ENCODE measurements at places on chromosomes 13 and 19.

GRCh38 chr13:65090186-65090585, 2139.9 kb downstream of the PCDH9 start:
- no peak for DNase-seq

- DNase-seq: peak; percentile 60
Measured at GRCh38 chr19:56477429-56478338, 539 bp upstream of the ZNF667 start.

DNA sequence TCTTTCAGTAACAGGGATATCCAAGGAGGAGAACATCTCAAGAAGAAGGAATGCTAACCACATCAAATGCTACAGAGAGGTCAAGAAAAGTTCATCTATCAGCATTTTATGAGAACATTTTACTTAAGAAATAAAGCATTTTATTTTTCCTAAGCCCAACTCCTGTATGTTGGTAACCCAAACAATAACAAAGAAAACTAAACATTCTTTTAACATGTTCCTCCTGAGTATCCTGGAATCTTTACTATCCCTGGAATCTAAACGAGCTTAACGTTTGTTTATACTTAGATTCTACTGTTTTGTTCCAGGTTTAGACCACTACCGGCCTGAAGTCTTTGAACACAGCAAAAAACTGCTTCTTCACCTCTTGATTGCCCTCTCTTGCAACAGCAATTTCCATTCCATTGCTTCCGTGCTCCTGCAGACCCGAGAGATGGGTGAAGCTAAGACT, 89.7 kb downstream of the ZAR1L start:
- DNase-seq: no peak

DNA sequence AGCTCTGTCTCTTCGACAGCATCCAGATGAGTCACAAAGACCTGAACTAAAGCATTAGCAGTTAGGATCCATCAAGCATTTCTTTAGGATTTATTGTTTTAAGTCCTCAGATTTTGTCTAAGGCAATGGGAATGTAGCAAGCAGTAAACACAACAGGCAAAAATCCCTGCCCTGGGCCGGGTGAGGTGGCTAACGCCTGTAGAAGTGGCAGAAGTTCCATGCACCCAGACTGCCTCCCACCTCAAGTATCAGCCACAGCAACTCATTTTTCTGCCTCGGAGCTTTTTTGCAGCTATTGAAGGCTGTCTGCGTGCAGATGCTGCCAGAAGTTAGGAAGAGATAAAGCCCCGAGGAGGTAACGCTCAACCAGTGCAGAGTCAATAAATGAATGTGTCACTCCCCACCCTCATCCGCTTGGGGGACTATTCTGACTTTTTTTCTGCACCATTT, 47.1 kb upstream of the MRI1 start:
- DNase-seq: no peak

DNA sequence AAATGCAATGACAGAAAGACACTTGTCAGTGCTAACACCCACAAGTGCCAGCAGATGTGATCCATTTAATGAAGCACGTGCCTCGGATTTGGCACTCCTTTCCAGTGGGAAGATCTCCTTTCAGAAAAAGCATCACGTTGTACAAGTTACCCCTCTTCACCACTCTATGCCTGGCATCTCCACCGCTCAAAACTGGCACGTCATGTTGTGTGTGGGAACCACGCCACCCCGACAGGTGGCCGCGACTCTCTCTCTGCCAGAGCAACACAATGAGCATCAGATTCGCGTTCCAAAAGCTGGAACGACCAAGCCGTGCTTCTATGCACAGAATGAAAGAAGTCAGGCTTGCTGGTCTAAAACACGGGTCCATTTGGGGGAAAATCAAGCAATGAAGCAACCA, 24.3 kb downstream of the TMTC4 start:
- DNase-seq: no peak

GRCh38 chr13:103039183-103039582, 27.0 kb downstream of the SLC10A2 start:
- DNase-seq: no peak

- no peak for DNase-seq
Measured at GRCh38 chr13:29975283-29975682, 124.9 kb upstream of the UBL3 start.

DNA sequence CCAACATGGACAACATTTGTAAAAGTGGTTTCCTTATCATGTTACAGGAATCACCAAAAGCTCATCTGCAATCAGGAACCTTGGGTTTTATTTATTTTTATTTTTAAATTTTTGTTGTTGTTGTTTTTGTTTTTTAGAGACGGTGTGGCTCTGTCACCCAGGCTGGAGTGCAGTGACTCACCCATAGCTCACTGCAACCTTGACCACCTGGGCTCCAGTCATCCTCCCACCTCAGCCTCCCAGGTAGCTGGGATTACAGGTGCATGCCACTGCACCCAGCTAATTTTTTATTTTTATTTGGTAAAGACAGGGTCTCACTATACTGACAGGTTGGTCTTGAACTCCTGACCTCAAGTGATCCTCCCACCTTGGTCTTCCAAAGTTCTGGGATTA, 13.6 kb upstream of the SERP2 start:
- no peak for DNase-seq
